ENCODE measurements at places on chromosomes 2 and 18. TPM values are rescaled to one million over a fixed set of nuclear protein-coding genes. Genes with fewer than 3 reads are reported as not detected.
A peak's percentile ranks its signal among the peaks of the same experiment; 100 is the strongest.

CD8B2 gene
- polyA plus RNA-seq = not detected

GRCh38 chr2:28695245-28695647, 56.4 kb upstream of the PPP1CB start:
- no peak for DNase-seq

DNA sequence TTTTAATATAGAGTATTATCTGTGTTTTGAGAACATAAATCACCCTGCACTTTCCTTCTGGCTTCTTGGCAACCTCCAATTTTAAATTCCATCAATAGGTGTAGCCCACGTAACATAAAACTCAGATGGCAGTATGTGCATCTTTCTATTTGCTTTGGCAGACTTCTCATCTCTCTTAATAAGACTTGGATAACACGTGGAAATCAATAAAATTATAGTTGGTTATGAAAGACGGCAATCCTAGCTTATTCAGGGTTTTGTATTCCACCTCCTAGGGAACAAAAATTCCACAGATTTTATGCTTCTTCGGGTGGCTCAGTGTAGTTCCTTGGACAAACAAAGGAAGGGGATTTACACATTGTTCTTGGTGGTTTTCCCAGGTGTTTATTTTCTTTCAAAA, 299.3 kb downstream of the RND3 start:
- DNase-seq = no peak

GRCh38 chr2:134217351-134217750, 36.5 kb upstream of the MGAT5 start:
- DNase-seq = no peak

GRCh38 chr2:159094173-159094737, 125.8 kb downstream of the TANC1 start:
- peak; percentile 67 for DNase-seq

DNA sequence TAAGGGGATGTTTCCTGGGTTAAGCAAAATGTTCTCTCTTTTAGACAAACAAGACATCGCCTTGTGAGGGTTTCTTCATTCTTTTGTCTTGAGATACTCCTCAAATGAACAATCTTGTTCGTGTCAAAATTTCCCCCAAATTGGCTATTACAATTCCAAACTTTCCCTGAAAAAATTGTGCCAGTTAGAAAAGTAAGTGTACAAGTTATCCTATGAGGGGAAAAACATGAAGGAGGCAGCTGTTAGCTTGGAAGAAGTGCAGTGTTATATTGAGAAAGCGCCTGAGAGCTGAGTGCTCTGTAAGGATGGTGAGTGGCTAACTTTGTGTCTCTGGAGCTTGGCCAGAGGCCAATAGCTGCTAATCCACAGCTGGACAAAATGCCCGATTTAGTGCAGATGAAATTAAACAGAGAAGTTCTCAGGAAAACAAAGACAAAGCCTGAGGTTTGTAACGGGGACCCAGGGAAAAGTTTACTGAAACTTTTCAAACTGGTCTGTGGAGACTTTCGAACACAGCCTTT, 14.1 kb upstream of the PLEKHH2 start:
- peak; percentile 80 for DNase-seq

DNA sequence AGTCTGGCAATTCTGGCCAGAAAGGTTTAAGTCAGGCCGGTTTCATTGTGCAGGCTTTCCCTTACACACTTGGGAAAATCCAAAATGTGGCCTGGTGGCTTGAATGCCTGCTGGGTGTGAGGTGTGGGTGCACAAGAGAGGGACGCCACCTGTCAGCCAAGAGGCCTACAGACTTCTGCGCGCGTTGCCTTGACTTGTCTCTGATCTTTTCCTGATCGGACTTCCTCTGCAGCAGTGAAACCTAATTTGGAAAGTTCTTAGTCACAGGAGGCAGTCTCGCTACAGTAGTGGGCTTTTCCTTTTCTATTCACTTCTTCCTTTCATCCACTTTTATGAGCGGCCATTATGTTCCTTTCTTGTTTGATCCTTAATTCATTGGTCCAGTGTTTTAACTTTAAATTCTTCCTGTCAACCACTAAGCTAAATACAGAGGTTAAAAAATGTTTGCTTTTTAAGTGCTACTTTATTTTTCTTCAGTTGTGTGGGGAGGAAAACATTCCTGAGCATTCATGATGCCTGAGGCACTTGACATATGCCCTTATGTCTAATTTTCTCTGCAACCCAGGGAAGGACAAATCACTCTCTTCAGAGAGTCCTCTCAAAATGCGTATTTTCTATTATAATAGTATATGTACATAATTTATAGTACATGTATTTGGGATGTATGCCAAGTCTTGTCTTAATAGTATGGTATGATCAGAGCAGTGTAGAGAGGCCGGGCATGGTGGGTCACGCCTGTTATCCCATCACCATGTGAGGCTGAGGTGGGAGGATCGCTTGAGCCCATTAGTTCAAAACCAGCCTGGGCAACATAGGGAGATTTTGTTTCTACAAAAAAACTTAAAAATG, 128.9 kb downstream of the WDSUB1 start:
- DNase-seq = no peak

- no peak for DNase-seq
Measured at GRCh38 chr2:12965540-12966269, 249.0 kb downstream of the TRIB2 start.

DNA sequence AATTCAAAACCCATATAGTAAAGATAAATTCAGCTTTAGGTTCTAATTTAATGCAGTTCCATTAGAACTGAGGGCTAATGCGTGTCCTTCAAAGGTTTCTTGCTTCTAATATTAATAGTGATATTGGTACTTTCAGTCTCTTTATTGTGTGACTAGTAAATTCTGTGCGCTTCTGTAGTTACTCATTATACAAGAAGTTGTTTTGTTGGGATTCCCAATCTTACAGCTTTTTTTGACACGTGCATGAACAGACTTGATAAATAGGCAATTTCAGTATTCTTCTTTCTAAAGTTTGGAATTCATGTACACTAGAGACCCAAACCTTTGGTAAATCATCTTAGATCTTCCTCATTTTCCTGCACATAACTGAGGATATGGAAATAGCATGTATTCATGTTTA, 71.8 kb downstream of the HAUS1 start:
- DNase-seq = no peak

DNA sequence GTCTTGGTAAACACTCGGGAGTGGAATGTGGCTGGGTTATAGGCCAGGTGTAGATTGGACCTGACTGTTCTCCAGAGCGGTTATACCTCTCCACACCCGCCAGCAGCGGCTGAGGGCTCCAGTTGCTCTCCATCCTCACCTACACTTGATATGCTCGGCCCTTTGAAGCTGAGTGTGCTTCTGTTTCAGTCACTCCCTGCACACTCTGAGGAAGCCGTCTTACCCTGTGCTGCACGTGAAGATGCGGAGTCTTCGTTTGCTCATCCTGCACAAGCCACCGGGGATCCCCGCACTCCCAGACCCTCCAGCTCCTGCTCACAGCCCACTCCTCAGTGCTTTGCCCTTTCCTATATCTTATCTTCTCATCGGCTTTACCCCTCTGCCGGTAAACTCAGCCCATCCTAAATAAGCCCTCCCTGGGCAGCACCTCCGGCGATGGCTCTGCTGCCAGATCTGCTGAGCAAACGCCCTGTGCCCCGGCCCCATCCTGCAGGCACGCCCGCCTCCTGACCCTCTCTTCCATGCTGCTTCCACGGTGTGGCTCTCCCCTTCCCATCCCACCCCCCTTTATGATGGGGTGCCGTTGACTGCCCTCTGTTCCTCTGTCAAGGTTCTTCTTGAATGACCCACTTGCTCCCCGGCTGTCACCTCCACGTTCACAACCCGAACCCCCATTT, 47.3 kb upstream of the ODC1 start:
- DNase-seq = no peak

DNA sequence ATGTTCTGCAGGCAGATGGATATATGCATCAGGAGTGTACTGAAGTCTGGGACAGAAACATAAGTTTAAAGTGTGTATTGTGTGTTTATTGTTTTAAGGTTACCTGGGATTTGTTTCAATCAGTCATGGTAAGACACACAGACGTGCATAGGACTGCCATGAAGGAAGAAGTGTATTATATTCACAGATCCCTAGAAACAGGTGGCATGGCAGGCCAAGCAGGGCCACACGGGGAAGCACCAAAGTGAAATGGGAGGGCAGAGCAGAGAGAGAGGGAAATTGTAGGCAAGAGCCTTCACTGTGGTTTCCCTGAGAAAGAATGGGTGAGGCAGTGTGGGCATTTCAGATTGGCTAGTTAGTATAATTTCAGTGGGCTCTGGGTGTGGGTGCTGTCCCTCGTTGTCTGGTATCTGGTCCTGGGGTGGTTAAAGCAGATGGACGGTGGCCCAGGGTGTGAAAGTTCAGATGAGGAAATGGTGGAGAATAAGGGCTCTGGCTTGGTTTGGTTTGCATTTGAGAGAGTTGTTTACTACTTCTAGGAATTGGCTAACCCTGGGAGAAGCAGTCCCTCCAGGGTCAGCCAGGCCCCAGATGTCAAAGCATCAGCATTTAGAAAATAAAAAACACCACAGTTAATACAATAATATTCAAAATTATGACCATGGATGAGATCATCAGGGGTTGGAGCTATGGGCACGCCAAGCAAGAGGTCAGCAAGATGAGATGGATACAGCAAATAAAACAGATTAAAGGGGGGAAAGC, 160.0 kb downstream of the LRRC30 start:
- no peak for DNase-seq

DNA sequence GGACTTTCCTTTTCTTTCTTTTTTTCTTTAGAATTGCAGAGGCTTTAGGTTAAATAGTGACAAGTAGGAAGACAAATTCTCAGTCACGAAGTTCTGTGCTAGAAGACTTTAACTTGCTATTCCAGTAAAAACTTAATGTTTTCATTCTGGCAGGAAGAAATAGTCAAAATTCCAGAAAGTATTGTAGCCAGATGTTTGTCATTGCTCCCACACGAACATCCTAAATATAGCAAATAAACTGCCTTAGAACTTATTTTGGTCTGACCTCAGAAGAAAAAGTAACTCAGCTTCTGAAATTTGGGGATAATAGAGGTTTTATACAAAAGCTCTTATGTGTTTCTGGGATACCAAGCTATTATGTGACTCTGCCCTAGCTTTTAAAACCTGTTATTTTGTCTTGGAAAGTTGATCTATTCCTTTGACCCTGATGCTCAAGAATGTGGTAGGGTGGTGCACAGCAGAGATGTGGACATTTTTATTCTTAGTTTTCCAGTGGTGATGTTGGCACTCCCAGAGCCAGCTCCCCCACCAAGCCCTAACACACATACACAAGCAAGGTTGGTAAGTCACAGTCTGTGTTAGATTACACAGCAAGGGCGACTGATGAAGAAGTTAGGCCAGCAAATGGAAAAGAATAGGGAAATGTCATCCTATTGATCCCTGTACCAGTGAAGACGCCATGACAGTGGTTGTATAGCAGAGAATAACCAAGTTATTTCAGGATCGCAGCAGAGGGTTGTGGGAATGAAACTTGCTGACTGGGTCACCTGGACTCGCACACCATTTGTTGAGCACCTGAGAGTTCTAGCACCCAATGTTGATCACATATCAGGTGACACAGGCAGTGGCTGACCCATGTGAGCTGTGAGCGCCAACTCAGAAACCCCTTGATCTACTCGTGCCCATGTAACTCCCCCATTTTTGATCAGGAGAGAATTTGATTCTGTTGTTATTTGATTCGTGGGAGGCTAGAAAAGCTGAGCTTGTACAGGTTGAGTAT, 23.7 kb downstream of the FARP2 start:
- no peak for DNase-seq

CRACDL gene
- 2.7 TPM for polyA plus RNA-seq

FBXO15 gene
- 0.43 TPM for polyA plus RNA-seq

- DNase-seq = no peak
Measured at GRCh38 chr2:207230261-207231105, 64.7 kb upstream of the KLF7 start.

- DNase-seq = no peak
Measured at GRCh38 chr2:158131483-158131912, 29.8 kb downstream of the UPP2 start.

GRCh38 chr18:59915606-59916005, 15.8 kb downstream of the PMAIP1 start:
- no peak for DNase-seq

- no peak for DNase-seq
Measured at GRCh38 chr2:12083081-12083581, 336.7 kb downstream of the LPIN1 start.

SF3B6 gene
- polyA plus RNA-seq = 101 TPM

DNA sequence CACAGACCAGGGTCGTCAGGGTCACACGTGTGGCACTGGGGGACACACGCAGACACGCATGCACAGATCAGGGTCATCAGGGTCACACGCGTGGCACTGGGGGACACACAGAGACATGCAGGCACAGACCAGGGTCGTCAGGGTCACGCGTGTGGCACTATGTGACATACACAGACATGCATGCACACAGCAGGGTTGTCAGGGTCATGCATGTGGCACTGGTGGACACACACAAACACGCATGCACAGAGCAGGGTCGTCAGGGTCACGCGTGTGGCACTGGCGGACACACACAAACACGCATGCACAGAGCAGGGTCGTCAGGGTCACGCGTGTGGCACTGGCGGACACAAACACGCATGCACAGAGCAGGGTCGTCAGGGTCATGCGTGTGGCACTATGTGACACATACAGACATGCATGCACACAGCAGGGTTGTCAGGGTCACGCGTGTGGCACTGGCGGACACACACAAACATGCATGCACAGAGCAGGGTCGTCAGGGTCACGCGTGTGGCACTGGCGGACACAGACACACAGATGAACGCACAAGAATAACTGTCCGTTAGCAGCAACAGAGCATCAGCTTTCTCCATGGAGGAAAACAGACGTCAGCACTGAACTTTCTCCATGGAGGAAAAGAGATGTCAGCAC, 34.9 kb downstream of the HDAC4 start:
- no peak for DNase-seq

MAPK4 gene
- polyA plus RNA-seq = 15.5 TPM

DNA sequence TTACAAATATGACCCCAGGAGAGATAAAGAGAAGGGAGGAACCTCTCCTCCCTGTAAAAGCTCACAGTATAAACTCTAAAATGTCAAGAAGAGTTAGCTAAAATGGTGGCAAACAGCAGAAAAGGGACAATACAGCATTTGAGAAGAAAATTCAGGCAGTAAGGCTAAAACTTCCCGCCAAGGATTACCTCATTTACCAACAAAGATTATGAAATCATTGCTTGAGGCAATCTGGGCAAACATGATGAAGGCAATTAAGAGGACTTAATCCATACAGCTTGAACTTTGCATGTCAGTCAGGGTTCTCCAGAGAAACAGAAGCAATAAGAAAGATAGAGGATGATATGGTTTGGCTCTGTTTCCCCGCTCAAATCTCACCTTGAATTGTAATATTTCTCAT, 81.4 kb downstream of the CMPK2 start:
- DNase-seq = no peak

DNA sequence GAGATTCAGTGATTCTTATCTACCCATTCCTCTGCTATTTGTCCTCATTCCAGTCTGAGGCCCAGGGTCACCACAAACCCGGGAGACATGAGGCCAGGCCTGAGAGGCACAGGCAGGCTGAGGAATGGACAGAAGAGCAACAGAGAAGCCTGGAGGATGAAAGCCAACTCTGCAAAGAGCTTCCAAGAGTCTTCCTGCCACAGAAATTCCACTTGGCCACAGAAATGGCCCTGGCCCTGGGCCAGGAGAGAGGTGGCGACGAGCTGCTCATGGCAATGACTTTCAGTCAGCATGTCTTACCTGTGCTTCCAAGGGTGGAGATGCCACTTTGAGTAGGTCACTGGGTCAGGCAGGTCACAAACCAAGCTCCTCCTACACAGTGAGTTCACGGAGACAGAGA, 155.3 kb upstream of the PKDCC start:
- DNase-seq = no peak

CFAP65 gene
- not detected for polyA plus RNA-seq
